ENCODE measurements at places on chromosomes 7 and 10.

GRCh38 chr10:49096890-49097445, 18.4 kb downstream of the VSTM4 start:
- no peak for DNase-seq

DNA sequence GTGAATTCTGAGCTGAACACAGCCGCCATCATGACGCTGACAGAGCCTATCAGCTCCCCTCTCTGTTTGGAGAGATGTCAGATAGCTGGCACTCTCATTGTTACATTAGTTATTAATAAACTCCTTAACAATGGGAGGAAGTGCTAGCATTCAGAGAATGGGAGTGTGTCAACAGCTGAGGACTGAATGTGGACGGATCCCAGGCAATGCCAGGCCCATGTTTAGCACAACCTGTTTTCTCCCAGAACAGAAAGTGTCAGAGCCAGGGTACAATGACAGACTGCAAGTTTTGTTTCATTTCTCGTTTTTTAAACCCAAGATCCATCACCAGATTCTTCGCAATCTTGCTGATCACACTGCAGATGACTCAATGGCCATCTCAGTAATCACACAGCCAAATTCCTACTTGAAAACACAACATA, 99.6 kb downstream of the PRPF18 start:
- no peak for DNase-seq

DNA sequence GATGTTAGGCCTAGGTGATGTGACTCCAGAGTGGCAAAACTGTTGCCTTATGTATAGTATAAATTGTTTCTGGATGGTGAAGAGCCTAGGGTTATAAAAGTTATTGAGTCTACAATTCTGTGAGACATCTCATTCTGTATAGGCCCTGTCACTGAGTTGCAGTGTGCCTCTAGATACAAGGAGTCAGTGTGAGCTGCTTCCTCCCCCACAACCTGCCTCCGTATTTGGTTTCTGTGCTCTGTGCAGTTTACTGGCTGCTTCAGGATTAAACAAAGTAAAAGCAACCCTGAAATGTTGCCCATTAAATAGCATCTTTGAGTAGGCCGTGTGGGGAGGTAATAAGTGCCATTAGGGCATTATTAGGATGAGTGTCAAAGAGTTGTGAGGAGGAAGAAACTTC, 1.9 kb upstream of the IFRD1 start:
- DNase-seq: no peak

GRCh38 chr7:26182706-26183105, 17.8 kb downstream of the HNRNPA2B1 start:
- DNase-seq: no peak

DNA sequence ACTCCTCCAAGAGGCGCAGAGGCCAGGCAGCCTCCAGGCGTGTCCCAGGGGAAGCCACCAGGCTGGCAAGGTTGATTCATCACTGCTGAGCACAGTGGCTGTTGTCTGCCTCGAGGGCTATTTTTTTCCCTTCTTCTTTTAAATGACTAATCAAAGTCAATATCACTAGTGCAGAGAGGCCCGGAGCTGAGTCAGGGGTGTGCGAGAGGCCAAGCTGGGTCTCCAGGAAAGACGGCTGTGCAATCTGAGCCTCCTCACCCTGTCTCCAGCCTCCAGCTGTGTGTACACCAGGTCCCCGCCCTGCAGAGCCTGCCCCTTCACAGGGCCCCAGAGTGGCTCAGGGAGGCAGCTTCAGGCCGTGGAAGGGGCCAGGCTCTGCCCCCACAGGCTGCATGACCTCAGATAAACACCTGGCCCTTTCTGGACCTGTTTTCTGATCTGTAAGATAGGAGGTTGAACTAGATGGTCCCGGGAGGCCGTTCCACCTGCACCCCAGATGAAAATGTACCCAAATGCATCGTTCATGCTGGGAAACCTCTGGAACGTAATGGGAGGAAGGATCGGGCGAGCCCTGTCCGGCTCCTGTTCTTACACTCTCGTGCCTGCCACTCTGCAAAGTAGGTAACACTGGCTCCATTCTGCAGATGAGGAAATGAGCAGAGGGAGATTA, 3.7 kb downstream of the STX1A start:
- peak; percentile 81 for DNase-seq

DNA sequence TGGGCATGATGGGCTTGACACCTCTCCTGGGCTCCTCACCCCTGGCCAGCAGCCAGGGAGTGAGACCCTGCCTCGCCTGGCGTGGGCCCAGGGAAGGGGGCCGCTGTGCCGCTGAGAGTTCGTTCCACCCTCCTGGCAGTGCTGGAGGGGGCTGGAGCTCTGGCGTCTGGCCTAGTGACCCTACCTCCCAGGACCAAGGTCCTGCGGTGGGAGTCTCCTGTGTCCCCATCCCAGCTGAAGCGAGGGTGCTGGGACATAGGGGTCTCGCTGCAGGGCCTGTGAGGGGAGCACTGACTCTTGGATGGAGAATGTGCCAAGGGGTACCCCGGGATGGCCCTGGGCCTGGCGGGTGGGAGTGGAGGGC, 1.2 kb downstream of the GTF2IRD1 start:
- DNase-seq: peak; percentile 51

GRCh38 chr10:76399226-76399625, 967.8 kb downstream of the LRMDA start:
- no peak for DNase-seq

DNA sequence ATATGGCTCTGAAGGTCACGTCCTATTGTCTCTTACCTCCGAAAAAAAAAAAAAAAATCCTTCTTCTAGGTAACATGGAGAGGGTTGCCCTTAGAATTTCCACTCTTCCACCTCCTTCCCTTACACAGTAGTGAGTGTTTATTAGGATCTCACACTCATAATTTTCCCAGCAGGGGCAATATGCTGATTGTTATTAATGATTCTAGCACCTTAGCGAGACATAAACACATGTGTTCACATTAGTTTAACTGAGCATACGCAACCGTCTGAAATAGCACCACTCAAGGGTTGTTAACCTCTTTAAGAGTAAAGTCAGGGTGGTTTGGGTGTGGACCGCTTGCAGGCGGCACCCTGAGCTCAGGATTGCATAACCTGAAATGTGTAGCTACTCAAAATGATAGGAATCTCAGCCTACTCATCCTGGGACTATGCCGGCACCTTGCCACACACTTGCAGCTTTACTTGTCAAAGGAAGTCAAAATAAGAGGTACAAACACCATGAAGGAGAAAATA, 52.2 kb downstream of the CPEB3 start:
- no peak for DNase-seq

All from left hindlimb (tissue), 1 donor.